H9 (cell line): ENCODE measurements at places on chromosomes 5 and 9. TPM values are rescaled to one million over a fixed set of nuclear protein-coding genes. Genes with fewer than 3 reads are reported as not detected.

DNA sequence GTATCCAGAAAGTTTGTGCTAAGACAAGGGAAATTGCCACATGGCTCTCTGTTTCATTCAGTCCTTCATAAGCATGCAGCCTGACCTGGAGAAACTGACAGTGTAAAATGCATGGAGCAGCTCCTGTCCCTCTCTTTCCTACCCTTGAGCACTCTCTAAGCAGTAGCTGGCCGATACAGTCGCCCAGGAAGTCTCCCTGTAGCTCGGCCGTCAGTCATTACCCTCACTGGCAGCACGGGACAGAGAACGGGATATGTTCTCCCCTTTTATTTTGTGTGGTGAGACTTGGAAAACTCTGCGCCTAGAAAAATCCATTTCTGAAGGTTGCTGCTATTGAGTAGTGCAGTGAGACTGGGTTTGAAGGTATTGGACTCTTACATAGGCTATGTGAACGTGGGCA is 56.8 kb upstream of the KCNMB1 start:
- H3K4me1 ChIP-seq: no peaks in the 10 kb centered on the region
- DNase-seq: no peak
- peaks cover 4% of the 10 kb centered on the region; the same call in 2 of the 3 replicates for H3K36me3 ChIP-seq
- H3K4me3 ChIP-seq: no peak overlapping the region
- H3K27ac ChIP-seq: no peak overlapping the region
- no peaks in the 10 kb centered on the region for H3K27me3 ChIP-seq

The PTGS1 gene
- total RNA-seq: 1.0 and 1.3 TPM in 2 replicates

DNA sequence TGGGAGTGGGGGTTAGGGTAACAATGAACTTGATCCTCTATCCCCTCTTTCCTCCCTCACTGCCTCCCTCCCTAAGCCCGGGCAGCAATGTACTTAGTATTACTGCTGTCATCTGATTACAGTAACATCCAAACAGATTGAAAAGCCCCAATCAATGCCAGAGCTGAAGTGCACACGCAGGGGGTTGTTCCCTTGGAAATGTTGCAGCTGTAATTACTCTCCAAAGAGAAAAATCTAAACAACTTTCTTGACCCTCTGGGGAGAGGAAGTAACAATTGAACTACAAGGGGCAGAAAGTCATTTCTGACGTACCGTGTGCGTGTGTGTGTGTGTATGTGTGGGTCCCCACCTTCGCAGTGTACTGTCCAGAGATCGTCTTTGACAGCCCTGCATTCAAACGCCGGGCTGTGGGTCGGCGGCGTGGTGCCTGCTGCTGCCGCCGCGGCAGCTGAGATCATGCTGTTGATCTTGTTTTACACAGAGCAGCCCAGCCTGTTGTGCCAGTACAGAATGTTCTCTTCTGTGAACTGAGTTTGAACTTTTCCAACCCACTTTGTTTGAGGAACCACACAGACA is 66.0 kb upstream of the KLF9 start:
- H3K4me1 ChIP-seq: peaks cover 8% of the 10 kb centered on the region; the same call in 1 of the 2 replicates
- no peaks in the 10 kb centered on the region for H3K27me3 ChIP-seq

DNA sequence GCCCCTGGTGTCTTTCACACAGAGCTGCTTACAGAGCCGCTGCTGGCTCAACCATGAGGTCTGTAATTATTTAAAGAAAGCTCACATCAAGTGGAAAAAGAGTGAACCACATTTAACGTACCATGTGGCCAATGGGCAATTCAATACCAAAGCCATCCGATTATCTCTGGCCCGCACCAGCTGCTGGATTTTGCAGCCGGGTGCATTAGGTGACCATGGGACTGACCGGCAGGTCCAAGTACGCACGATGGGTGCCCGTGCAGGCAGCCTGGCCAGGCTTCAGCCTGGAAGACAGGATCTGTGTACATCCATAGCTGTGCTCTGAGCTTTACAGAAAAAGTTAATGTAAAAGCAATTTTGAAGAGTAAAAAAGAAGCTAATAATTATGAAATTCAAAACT is 20.5 kb downstream of the PPARGC1B start:
- no peak overlapping the region for H3K4me3 ChIP-seq
- no peaks in the 10 kb centered on the region for H3K36me3 ChIP-seq
- no peak overlapping the region for H3K27ac ChIP-seq
- no peak for DNase-seq
- no peaks in the 10 kb centered on the region for H3K27me3 ChIP-seq

DNA sequence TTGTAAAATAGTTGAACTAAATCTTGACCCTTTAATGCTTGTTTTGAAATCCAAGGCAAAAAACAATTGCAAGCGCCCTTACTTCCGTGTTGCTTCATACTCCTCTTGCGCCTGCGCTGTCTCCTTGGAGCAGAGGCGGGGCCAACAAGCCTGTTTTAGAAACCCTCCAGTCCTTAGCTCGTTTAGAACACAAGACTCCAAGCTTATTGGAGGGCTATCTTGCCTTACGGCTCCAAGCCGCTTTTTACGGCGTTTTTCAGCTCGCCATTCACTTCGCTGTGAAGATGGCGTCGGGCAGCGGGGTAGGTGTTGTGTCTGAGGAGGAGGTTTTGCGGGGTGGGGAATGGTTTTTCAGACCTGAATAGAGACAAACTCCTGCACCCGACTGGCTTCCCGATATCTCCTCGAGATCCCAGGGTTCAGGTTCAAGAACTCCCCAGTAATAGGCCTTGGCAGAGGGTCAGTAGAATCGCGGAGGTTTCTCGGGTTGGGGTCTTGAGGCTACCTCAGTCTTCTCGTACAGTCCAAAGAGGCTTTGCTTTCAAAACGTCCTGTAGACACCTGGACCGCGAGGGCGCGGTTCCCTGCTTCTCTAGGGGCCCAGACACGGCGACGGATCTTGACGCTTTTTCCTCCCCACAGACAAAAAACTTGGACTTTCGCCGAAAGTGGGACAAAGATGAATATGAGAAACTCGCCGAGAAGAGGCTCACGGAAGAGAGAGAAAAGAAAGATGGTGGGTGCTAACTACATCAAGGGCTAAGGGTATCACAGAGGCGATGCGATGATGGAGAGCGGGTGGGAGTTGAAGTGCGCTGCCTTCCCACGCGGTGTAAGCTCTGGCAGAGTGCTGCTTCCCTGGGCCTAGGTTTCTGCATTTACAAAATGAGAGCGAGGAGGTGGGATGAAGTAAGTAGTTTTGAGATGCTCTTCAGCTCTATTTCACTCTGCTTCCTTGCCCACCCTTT is at the start of gene ZMAT2:
TSS of gene ZMAT2 (plus strand) at position 271 of the 968 bp plus-strand sequence. CDS start at position 285, 14 bp downstream.
- H3K4me3 ChIP-seq: peak within 1 kb of the TSS; percentile 97
- H3K36me3 ChIP-seq: peaks cover 50% of the 10 kb centered on the region
- H3K27ac ChIP-seq: no peak within 1 kb of the TSS

The ZNF658 gene
- total RNA-seq: 3.6 and 4.9 TPM in 2 replicates

GRCh38 chr5:57698802-57699201 is 216.2 kb upstream of the ACTBL2 start:
- H3K27me3 ChIP-seq: no peaks in the 10 kb centered on the region
- H3K4me1 ChIP-seq: no peaks in the 10 kb centered on the region; the same call in 1 of the 2 replicates
- H3K4me3 ChIP-seq: no peak overlapping the region
- no peaks in the 10 kb centered on the region for H3K36me3 ChIP-seq

The AFF4 gene
- 68.1 and 73.2 TPM in 2 replicates for total RNA-seq
